ENCODE measurements at places on chromosomes 1 and 21. TPM values are rescaled to one million over a fixed set of nuclear protein-coding genes. Genes with fewer than 3 reads are reported as not detected.

The PROK1 gene
- not detected for total RNA-seq

The HNRNPU gene
- total RNA-seq = 364 TPM

The PRKAA2 gene
- not detected for total RNA-seq

The KRTCAP2 gene
- 203 TPM for total RNA-seq

The AMPD1 gene
- not detected for total RNA-seq

The IL19 gene
- total RNA-seq = not detected

The SORT1 gene
- 3.2 TPM for total RNA-seq

The C8B gene
- not detected for total RNA-seq

The SMIM1 gene
- total RNA-seq = not detected

All from activated CD4-positive, alpha-beta memory T cell treated with anti-CD3 and anti-CD28 coated beads, Interleukin-2, amount 10 ng/mL, durations not matched to agents 7 days and 5 days (primary cell).